Activated T-cell treated with anti-CD3 and anti-CD28 coated beads, Interleukin-2, amount 50 U/mL, for 48 hours (primary cell): ENCODE measurements at places on chromosomes 7 and 10.

- DNase-seq = no peak
Measured at GRCh38 chr10:108574233-108574632, 1349.1 kb downstream of the XPNPEP1 start.

DNA sequence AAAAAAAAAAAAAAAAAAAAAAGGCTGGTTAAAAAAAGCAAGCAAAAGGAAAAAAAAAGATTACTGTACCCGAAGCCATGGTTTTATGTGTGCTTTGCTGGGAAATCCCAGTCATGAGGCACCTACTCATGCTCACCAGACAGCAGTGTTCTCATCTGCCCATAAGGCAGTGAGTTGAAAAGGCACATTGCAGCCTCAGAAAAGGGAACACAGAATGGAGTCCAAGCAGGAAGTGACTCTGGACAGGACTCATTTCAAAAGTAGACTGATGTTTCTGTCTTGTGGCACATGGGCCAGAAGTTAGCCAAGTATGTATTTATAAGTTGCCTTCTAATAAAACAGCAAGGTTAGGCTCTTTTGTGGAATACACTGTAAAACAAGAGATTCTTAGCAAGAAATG is 40.2 kb downstream of the PDSS1 start:
- peak; percentile 43 for DNase-seq

DNA sequence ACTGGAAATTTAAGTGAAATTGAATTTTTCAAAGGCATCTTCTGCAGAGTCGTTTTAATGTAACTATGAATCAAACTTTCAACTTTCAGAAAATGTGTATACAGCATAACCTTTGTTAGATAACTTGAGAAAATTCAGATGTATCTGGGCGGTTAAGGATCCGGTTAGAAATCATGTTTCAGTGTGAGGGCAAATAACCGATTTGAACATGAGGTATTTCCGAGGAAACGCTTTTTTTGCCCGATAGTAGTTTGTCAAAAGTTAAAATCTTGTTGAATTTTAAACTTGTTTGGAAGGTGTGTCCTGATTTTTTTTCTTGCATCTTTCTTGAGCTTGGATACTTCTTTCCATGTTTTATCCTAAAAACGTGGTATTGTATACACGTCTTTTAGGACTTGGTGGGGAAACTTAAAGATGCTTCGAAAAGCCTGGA is 1.3 kb upstream of the BMI1 start:
- DNase-seq = no peak

DNA sequence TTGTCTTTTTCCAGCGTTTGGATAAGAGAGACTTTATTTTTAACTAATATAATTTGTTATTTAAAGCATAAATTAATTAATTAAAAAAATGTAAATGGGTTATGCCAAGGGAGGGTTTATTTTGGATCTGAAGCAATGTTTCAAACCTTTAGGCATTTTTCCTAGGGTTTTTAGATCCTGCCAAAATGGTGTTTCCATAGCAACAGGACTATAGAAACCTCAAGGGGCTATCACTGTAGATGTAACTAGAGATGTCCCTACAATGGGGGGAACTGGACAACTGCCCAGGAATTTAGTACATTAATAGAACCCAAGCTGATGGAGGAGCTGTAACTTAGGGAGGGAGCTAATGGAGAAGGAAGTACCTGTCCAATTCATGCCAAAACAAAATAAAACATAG is 57.3 kb downstream of the SLC39A12 start:
- no peak for DNase-seq

DNA sequence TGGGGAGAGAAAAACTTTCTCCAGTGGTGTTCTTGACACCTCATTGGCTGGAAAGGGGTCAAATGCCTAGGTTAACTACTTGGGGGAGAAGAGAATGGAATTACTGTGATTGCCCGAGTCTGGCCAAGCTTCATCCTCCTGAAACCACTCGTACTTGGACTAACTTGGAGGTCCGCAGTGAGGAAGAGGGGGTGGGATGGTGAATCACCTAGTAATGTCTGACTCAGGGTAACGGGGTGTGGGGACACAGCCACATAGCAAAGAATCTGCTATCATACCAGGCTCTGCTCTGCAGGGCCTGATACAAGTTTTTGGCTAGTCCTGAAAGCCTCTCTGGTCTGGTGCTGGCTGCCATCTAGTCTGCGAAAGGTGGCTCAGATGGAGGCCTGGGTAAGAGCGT is 190.9 kb downstream of the RPS24 start:
- DNase-seq = no peak

DNA sequence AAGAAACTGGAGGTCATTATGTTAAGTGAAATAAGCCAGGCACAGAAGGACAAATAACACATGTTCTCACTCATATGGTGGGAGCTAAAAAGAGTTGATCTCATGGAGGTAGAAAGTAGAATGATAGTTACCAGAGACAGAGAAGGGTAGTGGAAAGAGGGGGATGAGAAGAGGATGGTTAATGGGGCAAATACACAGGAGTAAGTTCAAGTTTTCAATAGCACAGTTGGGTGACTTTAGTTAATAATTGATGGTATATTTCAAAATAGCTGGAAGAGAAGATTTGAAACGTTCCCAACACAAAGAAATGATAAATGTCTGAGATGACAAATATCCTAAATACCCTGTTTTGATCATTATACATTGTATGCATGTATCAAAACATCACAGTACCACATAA is 261.8 kb downstream of the THSD7A start:
- DNase-seq = no peak

GRCh38 chr10:24947304-24948097 is 4.9 kb downstream of the PRTFDC1 start:
- no peak for DNase-seq

DNA sequence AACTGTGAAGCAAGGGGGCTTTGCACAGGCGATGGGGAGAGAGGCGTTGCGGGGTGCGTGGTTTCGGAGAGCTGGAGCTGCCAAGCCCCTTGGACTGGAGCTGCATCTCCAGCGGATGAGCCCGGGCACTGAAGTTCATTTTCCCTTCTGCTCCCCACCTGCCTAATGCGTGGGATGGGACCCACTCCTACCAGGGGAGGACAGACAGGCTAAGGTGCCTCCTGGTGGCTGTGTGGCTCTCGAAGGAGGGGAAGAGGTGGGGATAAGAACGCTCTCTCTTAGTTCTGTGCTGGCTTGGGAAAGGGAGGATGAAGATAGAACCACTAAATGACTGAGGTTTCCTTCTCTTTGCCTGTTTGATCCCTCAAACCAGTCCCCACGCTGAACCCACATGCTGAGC is 177.6 kb upstream of the PITRM1 start:
- DNase-seq = no peak

- DNase-seq = no peak
Measured at GRCh38 chr7:82472966-82473365, 29.4 kb upstream of the CACNA2D1 start.

DNA sequence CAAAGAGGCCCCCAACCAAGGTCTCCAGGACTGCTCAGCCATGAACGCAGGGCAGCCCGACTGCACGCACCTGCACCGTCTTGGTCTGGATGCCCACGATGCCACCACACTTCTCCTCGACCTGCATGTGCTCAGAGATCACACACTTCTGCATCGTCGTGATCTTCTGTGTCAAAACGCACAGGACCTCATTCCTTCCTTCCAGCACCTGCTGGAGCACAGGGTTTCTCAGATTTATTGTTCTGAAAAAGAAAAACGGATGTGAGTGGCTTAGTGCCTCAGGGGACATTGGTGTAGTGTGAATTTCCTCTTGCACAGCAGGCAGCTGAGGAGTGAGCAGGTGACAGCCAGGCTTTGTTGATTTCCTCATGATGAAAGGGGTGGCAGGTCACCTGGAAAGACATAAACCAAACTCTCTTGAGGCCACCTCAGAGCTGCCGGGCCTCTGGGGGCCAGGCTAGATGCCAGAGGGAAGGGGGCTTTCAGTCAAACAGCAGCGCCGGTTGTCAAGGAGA is 38.2 kb downstream of the GSDME start:
- DNase-seq = no peak

DNA sequence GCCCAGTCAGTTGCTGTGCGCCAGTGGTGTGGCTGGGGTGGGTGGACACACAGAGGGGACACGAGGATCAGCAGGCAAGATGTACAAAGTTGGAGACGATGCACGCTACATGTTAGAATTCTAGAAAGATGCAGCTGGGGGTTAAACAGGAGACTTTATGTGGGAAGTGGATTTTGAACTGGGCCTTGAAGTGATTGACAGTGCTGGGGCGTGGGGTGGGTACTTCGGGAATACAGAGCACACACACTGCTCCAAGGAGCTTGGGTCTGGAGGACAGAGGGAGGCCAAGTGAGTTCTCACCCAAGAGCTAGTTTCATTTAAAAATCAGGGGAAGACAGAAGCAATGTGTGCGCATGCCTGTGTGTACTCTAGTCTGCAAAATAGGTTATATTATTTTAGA is 87.1 kb downstream of the CREM start:
- DNase-seq = no peak

GRCh38 chr10:71222601-71223346 is 10.4 kb downstream of the UNC5B start:
- no peak for DNase-seq

DNA sequence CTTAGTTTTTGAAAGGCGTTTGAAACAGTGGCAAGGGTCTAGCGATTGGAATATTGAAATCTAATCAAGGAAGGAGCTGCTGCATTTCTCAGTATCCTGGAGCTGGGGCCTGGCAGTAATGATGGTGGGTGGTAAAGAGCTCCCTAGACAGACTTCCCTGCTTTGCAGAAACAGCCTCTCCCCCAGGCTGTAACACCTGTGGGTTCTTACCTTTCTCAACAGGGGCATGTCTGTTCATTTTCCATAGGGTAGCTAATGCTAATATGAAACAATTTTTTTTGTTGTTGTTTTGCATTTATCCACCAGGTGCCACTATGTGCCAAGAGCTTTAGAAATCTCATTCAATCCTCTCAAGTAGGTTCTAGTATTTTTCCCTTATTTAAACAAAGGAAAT is 345.5 kb downstream of the REEP3 start:
- no peak for DNase-seq

- no peak for DNase-seq
Measured at GRCh38 chr10:11535346-11535959, 76.0 kb downstream of the USP6NL start.

DNA sequence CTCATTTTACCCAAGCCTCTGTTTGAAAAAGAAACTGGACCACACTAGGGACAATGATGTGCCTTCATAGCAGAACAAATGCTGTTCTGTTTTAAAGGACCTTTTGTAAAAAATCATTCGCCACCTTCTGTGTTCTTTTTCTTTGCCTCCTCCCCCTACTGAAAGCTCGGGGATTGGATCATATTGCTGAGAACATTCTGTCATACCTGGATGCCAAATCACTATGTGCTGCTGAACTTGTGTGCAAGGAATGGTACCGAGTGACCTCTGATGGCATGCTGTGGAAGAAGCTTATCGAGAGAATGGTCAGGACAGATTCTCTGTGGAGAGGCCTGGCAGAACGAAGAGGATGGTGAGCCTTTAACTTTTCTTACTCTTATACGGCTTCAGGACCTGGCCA is 62.2 kb downstream of the POLL start:
- DNase-seq = no peak

DNA sequence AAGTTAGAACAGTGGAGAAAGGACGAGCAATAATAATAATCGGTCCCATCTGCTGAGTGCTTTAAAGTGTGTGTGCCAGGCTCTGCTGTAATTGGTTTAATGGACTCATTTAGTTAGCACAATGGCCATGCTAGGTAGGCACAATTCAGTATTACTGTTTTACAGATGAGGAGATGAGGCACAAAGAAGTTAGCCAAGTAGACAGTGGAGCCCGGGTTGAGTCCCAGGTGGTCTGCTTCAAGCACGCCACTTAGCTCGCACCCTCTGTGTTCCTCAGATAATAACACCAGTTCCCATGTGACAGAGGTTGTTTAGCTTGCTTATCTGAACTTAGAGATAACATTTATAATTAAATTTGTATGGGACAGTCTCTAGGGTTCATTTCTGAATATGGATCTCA is 101.6 kb upstream of the GJD4 start:
- DNase-seq = no peak

- no peak for DNase-seq
Measured at GRCh38 chr10:93475871-93476270, 6.3 kb downstream of the MYOF start.

DNA sequence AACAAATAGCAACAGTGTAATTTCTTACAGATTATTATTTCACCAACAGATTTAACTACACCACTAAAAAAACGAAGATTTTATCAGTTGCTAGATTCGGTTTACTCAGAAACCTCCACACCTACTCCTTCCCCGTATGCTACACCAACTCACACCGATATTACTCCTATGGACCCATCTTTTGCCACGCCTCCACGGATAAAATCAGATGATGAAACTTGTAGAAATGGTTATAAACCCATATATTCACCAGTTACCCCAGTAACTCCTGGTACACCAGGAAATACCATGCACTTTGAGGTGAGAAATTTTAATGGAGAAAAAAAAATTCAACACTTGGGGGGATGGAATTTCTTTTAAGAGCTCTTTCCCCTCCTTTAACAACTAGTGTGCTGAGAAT is 92.5 kb downstream of the KMT2E start:
- no peak for DNase-seq

GRCh38 chr10:79454259-79454658 is 8.8 kb upstream of the ZCCHC24 start:
- no peak for DNase-seq

DNA sequence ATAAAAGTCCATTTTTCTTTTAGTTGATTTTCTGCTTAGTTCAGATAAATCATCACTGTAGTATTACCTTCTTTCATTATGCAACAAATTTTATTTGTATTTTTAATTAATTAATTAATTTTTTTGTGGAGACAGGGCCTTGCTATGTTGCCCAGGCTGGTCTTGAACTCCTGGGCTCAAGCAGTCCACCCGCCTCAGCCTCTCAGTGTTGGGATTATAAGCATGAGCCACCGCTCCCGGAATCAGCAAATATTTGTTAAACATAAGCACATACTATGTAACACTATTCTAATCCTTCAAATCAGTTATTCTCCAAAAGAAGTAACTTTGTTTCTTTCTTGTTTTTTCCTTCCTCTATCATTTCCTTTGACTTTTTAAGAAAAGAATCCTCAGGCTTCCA is 584.8 kb upstream of the ANKRD30A start:
- no peak for DNase-seq
